ENCODE measurements at places on chromosomes 2 and 18.

DNA sequence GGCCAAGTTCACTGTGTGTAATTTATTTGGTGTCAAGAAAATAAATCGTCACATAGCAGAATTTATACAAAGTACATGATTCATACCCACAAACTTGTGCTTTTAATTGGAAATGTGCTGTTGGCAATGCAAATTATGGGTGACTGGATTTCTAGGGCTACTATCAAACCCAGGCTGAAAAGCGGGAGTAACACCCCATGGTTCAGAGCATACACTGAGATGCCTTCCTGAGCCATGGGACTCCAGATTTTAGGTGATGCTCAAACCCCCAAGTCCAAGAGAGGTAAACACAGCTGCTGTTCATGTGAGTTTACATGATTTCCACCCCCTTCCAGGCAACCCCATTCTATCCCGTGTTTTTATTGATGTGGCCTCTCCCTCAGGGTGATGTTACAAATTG lies 565.9 kb upstream of the ID2 start:
- H3K36me3 ChIP-seq, result no peaks in the 10 kb centered on the region
- peaks cover 8% of the 10 kb centered on the region for H3K4me1 ChIP-seq
- DNase-seq, result no peak

GRCh38 chr2:230226051-230226551 lies 565 bp downstream of the SP140 start:
- H3K36me3 ChIP-seq, result peaks cover 28% of the 10 kb centered on the region
- peak overlapping the region; percentile 84 for H3K4me3 ChIP-seq
- peak overlapping the region; percentile 95 for H3K27ac ChIP-seq
- DNase-seq, result no peak
- H3K4me1 ChIP-seq, result peaks cover 45% of the 10 kb centered on the region
- no peaks in the 10 kb centered on the region for H3K27me3 ChIP-seq

DNA sequence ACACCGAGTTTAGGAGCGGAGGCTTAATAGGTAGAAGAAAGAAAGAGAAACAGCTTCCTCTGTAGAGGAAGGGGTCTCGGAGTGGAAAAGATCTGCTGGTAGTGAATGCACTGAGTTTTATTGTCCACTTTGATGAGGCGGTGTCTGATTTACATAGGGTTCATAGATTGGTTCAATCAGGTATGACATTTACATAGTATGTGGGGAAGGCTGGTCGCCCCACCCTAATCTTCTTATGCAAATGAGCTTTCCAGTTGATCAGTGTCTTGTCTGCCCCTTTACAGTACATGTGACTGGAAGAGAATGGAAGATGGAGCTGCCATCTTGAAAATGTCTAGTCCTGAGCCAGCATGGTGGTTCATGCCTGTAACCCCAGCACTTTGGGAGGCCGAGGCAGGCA lies 19.9 kb upstream of the CNOT11 start:
- H3K4me3 ChIP-seq, result no peak overlapping the region
- no peak for DNase-seq
- no peak overlapping the region for H3K27ac ChIP-seq
- peaks cover 6% of the 10 kb centered on the region for H3K36me3 ChIP-seq

- H3K36me3 ChIP-seq, result no peaks in the 10 kb centered on the region
- no peak for DNase-seq
- H3K27ac ChIP-seq, result no peak overlapping the region
- no peaks in the 10 kb centered on the region for H3K4me1 ChIP-seq
- no peak overlapping the region for H3K4me3 ChIP-seq
- no peaks in the 10 kb centered on the region for H3K27me3 ChIP-seq
Measured at GRCh38 chr2:146777181-146777580, 1067.6 kb upstream of the ACVR2A start.

DNA sequence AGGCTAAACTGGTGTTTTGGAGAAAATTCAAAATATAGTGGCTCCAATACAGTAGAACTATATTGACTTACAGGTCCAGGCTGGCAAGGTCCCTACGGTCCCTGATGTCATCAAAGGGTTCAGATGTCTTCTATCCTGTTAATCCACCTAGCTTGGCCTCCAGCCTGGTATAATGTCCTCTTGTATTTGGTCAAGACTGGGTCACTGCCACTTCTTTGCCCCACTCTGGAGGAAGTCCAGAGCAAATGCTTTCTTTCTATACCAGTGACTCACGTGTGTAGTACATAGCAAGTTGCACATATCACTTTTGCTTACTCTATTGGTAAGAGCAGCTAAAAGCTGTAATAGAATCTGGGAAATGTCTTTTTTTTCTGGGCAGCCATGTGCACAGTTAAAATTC lies 80.8 kb downstream of the LCLAT1 start:
- peaks cover 33% of the 10 kb centered on the region for H3K36me3 ChIP-seq
- H3K4me3 ChIP-seq, result no peak overlapping the region
- DNase-seq, result no peak
- H3K27me3 ChIP-seq, result no peaks in the 10 kb centered on the region
- peaks cover 1% of the 10 kb centered on the region for H3K4me1 ChIP-seq

DNA sequence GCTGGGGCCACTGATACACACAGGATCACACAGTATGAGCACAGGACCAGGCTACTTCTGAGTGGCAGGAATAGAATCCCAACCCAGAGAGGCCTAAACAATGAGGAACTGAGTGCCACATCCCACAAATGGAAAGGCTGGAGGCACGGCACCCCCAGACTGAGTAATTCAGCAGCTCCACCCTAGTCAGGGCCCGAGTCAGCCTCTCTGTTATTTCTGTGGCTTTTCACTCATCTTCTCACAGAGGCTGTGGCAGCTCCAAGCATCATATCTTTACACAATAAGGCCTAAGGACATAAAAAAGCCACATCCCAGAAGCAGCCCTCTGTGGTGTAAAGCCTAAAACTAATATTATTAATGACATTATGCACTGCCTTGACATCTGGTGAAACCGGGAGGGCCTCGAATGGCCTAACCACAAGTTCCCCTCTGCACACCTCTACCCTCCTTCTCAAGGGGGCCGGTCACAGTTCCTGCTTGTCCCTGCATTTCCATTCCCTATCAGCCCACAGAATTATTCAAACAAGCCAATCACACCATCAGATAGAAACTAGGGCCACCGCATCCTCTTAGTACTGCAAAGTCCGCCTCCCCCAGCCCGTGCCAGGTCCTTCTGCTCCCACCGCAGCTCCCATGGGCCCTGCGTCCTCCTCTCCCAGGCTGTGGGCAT lies 12.5 kb upstream of the MAL start:
- no peaks in the 10 kb centered on the region for H3K27me3 ChIP-seq
- H3K4me3 ChIP-seq, result no peak overlapping the region
- DNase-seq, result no peak

DNA sequence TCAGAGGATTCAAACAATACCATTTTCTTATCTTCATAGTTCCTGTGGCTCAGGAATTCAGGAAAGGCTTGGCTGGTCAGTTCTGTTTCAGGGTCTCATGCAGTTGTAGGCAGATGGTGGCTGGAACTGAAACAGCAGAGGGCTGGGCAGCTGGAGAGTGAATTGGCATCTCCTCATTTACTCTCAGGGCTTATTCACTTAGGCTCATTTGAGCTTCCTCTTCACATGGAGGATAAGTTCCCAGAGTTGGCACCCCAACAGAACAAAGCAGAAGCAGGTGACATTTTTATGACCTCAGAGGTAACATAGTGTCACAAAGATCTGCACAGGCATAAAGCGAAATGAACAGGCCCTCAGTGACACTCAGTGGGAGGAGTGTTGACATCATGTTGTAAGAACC lies 66.1 kb downstream of the RBBP8 start:
- no peak overlapping the region for H3K27ac ChIP-seq
- peaks cover 49% of the 10 kb centered on the region for H3K36me3 ChIP-seq
- no peak for DNase-seq
- peaks cover 1% of the 10 kb centered on the region for H3K4me1 ChIP-seq
- H3K4me3 ChIP-seq, result no peak overlapping the region

DNA sequence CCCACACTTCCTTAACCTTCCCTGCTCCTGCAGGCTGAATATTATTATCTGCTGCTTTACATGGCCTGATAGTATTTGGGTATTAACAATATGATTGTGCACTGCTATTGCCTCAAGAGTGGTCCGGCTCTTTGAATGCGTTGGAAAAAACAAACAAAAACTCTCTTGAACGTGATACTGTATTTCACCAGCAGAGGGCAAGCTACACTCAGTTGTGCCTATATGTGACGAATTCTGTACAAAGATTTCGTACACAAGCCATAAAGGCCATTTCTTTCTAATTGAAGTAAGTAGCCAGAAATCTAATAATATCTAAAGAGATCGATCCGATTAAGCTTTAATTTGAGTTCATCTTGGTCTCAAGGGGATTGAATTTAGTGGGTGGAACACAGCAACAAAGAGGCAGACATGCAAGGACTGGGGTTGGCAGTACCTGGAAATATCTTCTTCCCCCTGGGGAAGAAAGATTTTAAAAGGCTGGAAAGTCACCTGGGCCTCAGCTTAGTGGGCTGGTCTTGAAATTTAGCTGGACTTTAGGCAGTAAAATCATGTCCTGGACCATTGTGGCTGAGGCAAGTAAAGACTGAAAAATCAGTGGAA lies 49.3 kb upstream of the RAB6D start:
- H3K27me3 ChIP-seq, result peaks cover 43% of the 10 kb centered on the region
- no peak overlapping the region for H3K4me3 ChIP-seq
- no peak for DNase-seq
- no peaks in the 10 kb centered on the region for H3K36me3 ChIP-seq
- H3K4me1 ChIP-seq, result peaks cover 4% of the 10 kb centered on the region
- no peak overlapping the region for H3K27ac ChIP-seq

DNA sequence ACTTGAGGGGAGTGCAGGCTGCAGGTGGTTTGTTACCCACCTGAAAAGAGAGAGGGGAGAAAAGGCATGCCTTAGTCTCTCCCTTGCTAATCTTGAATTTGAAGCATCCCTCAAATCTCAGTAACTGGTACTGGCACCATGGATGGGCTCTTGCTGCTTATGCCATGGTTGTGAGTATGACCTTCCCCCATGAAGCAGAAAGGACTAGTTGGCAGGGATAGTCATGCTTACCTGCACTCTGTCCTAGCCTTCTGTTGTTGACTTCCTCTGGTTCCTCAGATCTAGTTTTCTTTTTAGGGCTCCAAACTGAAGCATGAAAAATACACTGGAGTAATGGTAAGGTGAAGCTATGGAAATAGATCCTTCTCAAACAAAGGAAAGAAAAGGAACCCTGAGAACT lies 191.2 kb downstream of the SPAG16 start:
- no peak for DNase-seq
- H3K4me3 ChIP-seq, result no peak overlapping the region
- H3K4me1 ChIP-seq, result no peaks in the 10 kb centered on the region
- H3K27ac ChIP-seq, result no peak overlapping the region
- H3K27me3 ChIP-seq, result no peaks in the 10 kb centered on the region

GRCh38 chr18:62318228-62319180 lies 6.6 kb upstream of the TNFRSF11A start:
- H3K27me3 ChIP-seq, result peaks cover 29% of the 10 kb centered on the region
- H3K4me3 ChIP-seq, result no peak overlapping the region
- no peaks in the 10 kb centered on the region for H3K36me3 ChIP-seq
- peaks cover 2% of the 10 kb centered on the region for H3K4me1 ChIP-seq
- DNase-seq, result no peak

DNA sequence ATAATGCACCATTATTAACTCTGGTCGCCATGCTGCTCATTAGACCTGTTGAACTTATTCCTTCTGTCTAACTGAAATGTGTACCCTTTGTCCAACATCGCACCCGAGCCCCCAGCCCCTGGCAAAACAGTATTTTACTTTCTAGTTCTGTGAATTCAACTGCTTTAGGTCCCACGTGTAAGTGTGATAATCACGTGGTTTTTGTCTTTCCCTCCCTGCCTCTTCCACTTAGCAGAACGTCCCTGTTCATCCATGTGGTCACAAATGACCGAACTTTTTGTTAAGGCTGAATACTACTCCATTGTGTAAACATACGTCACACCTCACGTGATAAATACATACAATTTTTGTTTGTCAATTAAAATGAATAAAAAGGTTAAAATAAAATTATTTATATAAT lies 826.9 kb downstream of the DCDC2C start:
- DNase-seq, result no peak
- H3K36me3 ChIP-seq, result no peaks in the 10 kb centered on the region
- no peaks in the 10 kb centered on the region for H3K27me3 ChIP-seq
- H3K4me3 ChIP-seq, result no peak overlapping the region
- no peak overlapping the region for H3K27ac ChIP-seq

DNA sequence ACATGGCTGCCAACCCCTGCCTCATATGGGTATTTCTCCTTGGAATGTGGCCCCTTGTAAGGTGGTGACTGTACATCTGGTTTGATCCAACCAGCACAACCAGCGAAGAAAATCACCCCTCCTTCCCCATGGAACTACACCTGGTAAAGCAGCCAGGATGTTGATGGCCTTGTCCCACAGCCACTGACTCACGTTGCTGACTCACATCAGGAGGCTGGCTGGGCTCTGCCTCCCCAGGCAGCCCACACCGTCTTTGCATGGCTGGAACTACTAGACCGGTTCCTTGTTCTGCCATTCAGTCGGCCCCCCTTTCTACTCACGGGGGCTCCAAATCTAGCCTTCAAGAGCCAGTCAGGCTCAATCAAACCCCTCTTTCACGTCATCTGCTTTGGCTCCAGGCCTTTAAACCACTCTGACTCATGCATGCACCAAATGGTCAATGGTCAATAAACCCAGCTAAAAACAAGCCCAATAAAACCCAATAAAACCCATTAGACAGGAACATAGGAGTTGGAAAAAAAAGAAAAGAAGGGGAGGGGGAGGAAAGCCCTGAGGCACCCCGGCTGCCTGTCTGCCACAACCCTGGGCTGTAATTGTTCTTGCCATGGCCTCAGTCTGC lies 114.8 kb downstream of the PLB1 start:
- DNase-seq, result no peak
- no peaks in the 10 kb centered on the region for H3K27me3 ChIP-seq
- peaks cover 11% of the 10 kb centered on the region for H3K4me1 ChIP-seq
- no peak overlapping the region for H3K4me3 ChIP-seq
- H3K36me3 ChIP-seq, result no peaks in the 10 kb centered on the region

GRCh38 chr2:171512014-171512413 lies 10.3 kb upstream of the CYBRD1 start:
- H3K27me3 ChIP-seq, result no peaks in the 10 kb centered on the region
- no peak for DNase-seq
- peaks cover 5% of the 10 kb centered on the region for H3K4me1 ChIP-seq
- no peak overlapping the region for H3K27ac ChIP-seq
- H3K36me3 ChIP-seq, result no peaks in the 10 kb centered on the region

GRCh38 chr2:100291152-100291970 lies 30.9 kb downstream of the LONRF2 start:
- no peak overlapping the region for H3K27ac ChIP-seq
- no peaks in the 10 kb centered on the region for H3K4me1 ChIP-seq
- no peaks in the 10 kb centered on the region for H3K36me3 ChIP-seq
- DNase-seq, result peak; percentile 63
- peaks cover 6% of the 10 kb centered on the region for H3K27me3 ChIP-seq

- no peaks in the 10 kb centered on the region for H3K36me3 ChIP-seq
- H3K4me1 ChIP-seq, result no peaks in the 10 kb centered on the region
- DNase-seq, result no peak
Measured at GRCh38 chr2:199230091-199230490, 227.6 kb downstream of the SATB2 start.

- H3K36me3 ChIP-seq, result no peaks in the 10 kb centered on the region
- H3K27ac ChIP-seq, result no peak overlapping the region
- H3K4me1 ChIP-seq, result no peaks in the 10 kb centered on the region
- H3K27me3 ChIP-seq, result no peaks in the 10 kb centered on the region
- no peak for DNase-seq
- no peak overlapping the region for H3K4me3 ChIP-seq
Measured at GRCh38 chr2:155599834-155600233, 732.7 kb downstream of the NR4A2 start.

All from activated naive CD8-positive, alpha-beta T cell treated with anti-CD3 and anti-CD28 coated beads for 36 hours (primary cell).